ENCODE measurements at places on chromosomes 4 and X.

GRCh38 chr4:113665036-113665435 is 96.5 kb downstream of the CAMK2D start:
- no peak for DNase-seq

GRCh38 chr4:48725414-48725813 is 54.7 kb downstream of the FRYL start:
- DNase-seq: no peak

GRCh38 chrX:137166591-137166990 is 132.8 kb upstream of the GPR101 start:
- DNase-seq: no peak

DNA sequence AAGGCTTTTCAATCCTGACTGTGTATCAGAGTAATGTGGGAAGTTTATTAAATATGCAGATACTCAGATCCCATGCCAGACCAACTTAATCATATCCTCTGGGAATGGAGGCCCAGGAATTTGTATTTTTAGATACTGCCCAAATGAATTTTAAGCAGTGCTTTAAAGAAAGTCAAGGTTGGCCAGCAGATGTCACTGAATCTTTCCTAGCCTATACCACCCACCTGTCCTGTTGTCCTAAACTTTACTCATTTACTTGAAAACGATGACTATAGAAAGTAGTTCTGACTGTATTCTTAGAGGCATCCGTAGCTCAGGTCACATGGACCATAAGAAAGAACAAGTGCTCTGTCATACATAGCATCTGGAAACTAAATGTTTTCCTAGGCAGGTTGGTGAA is 79.9 kb downstream of the AMOT start:
- no peak for DNase-seq

DNA sequence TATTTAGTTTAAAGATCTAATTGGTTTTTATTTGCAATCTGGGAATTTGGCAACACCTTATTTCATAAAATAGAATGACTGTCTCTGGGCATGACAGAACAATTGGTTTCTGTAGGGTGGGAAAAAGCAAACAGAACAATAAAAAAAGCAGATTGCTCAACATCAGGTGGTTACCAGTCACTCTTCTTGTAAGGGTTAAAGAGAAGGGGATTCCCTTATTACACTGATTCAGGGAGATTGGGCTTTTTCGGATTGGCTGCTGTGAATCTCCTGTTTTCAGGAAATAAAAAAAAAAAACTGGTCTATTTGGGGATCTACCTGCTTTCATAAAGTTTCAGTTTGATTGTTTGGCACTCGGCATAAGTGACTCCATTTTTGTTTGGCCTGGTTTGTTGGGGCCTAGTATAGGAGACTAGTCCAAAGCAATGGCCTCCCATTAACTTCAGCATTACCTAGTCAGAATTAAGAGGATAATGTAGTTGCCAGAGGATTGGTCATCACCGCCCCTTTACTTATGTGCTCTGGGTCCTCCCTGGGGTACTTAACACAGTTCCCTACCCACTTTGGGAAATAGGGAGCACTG is 380.5 kb downstream of the IDS start:
- DNase-seq: no peak

DNA sequence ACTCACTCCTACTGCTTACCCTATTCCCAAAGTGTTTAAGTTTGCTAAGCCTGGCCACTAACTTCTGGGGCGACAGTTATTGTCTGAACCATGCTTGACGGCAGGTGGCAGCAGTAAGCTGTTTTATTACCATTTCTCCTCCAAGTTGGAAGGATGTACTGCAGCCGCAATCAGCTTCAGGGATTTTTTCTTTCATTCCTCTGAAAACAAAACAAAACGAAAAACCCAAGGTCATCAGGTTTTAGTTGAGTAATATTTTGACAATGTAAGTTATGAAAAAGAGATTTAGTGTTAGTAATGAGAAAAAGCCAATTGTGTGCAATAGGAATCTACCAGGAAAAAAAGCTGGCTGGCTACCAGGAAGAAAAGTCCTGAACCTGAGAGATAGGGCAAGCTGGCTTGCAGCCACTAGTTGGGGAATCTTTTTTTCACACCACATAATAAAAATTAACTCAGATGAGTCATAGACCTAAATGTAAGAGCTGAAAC is 13.2 kb upstream of the RAB9B start:
- peak; percentile 21 for DNase-seq

GRCh38 chr4:120874792-120875774 is 47.4 kb downstream of the PRDM5 start:
- DNase-seq: no peak

GRCh38 chrX:152904151-152905080 is 6.5 kb downstream of the ZNF185 start:
- DNase-seq: peak; percentile 19

DNA sequence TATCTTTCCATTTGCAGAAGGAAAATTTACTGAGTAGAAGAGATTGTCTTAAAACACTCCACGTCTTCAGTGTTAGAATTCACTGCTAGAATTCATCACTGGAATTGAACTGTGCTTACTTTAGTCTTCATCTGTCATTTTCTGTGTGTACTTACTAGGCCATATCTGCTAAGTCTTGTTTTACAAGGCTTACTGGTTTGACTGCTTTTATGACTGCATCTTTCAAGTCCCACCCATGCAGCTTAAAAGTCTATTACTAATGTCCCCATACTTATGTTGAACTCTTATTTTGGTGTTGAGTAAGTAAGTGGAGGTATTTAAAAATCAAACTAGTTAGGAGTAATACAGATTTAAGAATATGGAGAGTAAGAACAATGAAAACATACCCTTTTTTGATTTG is 14.6 kb downstream of the CLCN3 start:
- no peak for DNase-seq

DNA sequence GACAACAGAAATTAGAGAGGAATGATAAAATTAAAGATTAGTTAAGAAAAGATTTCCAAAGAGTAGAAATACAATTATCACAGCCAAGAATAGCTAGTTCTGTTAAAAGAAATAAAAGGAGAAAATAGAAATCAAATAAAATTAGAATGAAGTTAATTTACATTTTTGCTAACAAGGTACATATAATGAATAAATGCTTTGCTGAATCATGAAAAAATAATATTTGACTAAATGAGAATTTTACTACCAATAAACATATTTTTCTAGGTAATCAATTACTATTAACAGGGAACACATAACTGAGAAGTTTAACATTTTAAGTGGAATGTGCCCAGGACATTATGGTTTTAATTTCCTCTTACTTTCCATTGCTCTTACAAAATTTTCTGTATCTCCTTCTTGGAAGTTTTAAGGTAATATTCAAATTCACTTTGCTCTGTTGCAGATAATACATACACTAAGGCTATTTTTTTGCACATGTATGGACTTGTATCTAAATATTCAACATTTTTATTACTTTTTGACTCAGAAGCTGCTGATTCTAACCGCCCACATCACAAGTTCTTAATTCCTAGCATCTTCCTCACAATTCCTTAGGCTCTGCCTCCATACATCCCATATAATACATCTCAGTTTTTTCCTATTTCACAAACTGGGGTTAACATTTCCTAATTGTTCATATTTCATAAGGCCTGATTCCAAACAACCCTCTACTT is 870.7 kb upstream of the INTU start:
- no peak for DNase-seq

DNA sequence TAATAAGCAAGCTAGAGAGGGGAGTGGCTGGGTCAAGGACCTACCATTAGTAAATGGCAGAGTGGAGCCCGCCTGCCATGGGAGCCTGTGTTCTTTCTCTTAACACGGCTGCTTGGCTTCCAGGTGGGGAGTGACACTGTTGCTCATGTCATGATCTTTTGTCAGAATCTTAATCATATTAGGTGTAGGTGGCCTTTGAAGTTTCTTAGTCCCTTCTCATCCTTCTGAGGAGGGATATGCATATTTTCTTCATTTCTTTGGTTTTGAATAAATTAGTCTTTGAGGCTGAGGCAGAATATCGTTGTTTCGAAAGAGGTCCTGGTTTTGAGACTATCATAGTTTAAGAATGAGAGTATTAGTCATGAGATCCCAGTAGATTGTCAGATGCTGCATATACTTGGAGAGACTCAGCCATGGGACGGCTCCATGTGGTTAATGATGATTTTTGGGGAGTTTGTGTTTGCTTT is 28.9 kb downstream of the SNX25 start:
- no peak for DNase-seq

GRCh38 chr4:40211224-40212185 is 14.7 kb downstream of the RHOH start:
- no peak for DNase-seq

DNA sequence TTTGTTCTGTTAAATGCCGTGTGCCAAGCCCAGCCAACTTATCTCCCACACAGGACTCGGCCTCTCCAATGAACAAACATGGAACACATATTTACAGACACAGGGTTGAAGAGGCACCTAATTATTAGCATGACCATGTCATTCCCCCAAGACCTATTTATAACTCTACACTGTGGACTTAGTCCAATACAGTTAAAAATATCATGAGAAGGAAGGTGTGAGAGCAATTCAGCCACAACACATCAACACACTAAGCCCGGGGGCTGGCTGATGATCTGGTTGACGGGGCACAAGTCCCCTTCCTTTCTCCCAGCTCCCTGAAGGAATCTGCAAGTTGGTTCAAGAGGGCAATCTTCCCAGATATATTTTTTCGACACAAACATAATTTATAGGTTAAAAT is 28.1 kb downstream of the MANBA start:
- DNase-seq: no peak

GRCh38 chr4:163744861-163745260 is 250.4 kb downstream of the TMA16 start:
- DNase-seq: no peak

DNA sequence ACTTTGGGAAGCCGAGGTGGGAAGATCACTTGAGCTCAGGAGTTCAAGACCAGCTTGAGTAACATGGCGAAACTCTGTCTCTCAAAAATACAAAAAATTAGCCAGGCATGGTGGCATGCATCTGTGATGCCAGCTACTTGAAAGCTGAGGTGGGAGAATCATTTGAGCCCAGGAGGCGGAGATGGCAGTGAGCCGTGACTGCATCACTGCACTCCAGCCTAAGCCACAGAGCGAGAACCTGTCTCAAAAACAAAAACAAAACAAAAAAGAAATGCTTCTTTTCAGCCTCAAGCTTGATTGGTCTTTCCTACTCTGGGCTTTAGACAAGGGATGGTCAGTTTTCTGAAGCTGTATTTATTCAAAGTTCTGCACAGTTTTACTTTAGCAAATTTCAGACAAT is 15.8 kb upstream of the DHRSX start:
- no peak for DNase-seq

DNA sequence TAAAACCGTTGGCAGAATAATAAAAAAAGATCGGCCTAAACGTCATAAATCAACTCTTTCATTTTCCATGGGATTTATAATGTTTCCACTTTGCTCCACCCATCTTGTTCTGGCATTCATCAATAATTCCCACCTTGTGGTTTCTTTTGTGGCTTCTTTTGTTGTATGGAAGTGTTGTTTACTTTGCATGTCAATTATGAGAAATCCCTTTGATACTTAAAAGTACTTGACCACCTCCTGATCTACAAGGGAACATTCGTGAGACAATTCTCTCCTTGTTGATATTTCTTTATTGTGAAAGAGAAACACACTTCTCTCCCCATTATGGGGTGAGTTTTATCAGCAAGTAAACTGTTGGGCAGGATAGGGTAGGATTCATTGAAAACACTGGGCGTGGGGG is 2.8 kb downstream of the AMELX start:
- no peak for DNase-seq

DNA sequence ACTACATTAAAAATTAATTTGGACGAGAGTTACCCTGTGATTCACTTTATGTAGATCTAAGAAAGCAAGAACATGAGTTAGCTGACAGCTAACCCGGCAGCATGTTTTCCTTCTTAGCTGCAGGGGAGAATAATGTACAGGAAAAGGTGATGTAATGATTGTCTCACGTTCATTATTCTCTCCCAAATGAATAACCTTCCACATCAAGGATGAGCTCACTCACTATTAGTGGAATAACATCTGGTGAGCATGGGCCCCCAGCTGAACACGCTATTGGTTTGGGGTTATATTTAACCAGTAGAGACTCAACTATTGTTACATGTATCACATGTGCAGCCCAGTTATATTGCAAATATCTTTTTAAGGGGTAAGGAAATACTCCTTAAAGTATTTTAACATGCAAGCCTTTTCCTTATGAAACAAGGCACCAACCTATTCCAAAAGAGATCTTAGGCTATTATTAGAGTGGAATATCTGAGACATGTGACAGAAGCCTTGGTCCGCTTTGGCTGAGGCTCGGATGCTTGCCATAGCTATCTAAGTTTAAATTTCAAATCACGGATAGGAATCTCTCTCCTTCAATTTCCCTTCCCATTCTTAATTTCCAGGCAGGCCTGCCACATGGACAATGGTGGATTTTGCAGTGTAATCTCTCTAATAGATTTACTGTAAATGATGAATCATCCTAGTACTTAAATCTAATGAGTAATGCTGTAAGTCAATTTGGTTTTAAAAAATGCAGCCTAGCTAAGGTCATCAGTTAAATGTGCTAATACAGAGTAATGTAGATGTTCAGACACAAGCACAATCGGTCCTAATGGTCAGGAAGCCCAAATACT is 99.0 kb upstream of the OTUD4 start:
- no peak for DNase-seq

DNA sequence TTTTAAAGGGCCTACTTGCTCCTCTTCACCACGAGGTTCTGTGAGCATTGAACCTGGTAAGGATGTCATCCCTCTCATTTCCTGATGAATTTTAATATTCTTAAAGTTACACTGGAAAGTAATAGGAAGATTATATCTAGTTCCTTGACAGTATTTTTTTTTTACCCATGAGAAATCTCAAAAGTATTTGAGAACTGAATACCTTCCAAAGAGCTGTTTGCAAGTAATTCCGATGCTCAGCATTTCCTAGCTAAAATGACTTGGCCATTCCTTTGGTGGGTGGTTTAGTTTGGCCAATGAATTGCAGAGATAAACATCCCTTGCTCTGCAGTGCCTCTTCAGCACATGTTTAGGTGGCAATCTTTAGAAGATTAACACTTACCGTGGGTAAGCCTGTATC is 110.2 kb upstream of the WDR1 start:
- DNase-seq: no peak

DNA sequence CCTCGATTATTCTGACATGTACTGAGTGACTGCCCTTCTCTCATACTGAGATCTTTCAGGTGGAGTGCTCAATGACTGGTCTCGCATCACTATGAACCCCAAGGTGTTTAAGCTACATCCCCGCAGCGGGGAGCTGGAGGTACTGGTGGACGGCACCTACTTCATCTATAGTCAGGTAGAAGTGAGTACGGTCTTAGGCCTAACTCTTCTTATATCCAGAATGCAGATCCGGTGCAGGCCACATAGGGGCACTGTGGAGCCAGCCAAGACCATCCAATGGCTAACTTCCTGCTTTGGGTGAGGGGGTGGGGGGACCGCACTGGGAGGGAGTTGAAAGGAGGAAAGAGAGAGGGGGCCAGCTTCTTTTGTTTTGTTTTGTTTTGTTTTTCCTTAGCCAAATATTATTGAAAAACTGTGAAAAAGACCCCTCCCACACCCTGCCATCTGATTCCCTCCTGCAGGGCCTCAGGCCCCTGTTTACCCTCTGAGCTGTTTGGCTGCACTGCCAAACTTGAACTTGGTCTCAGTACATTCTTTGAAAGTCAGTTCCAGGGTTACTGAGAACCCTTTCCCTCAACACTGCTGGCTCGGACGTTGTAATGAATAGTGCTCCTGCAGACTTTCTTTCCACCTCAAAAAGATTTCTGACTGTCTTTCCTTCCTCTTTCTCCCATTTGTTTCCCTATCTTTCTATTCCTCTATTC is 16.2 kb downstream of the AWAT2 start:
- DNase-seq: no peak

- no peak for DNase-seq
Observed at GRCh38 chr4:71498002-71498401, 159.2 kb downstream of the SLC4A4 start.

Data from NCI-H1092 (cell line).